ENCODE measurements at places on chromosomes 6 and 20.

DNA sequence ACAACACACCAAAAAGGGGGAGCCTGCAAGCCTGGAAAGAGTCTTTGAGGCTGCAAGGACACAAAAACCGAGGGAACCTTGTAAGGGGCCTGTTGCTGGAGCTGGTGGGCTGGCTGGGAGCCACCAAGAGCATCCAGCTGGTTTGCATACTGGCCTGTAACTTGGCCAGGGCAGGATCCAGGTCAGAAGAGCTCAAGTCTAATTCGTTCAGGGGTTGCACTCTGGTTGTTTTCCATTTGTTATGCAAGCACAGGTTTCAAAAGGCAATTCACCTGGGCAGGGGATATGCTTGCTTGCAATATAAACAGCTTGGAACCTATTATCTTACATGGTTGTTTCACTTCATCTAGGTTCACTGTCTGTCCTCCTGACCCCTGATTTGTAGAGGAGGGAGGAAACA is 98.3 kb upstream of the GCM1 start:
- DNase-seq, result no peak

DNA sequence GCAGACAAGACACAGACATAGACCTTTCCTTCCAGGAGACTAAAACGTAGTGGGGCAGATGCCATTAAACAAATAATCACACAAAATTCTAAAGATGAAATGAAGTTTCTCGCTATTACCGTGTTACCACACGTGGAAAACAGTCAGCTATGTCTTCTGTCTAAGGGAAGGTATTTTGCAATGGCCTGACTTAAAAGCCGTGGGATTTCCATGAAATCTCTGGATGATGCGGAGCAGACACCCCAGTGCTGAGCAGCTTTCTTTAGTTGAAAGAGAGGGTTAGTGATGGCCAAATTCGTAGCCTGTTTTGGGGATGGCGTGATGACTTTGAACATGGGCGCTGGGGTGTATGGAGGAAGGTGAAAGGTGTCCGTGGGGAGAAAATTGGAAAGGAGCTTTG is 281.8 kb downstream of the NRN1 start:
- DNase-seq, result no peak

GRCh38 chr6:5670811-5671561 is 335.7 kb downstream of the NRN1 start:
- DNase-seq, result no peak

DNA sequence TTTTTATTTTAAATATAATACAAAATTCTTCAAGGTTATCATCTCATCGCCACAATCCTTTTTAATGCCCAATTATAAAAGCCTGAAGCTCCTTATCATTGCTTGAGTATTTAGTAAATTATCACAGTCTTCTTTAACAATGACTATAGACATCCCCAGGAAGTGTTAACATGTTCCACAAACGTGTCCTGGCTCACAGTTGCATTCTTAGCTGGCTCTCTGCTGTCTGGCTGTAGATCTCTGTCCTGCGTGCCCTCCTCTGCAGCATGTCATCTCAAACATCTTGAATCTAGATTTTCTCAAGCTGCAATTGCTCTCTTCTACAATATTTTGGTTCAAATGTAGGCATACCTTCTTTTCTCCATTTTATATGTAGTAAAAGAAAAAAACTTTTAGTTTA is 885.2 kb downstream of the EPHA7 start:
- no peak for DNase-seq

DNA sequence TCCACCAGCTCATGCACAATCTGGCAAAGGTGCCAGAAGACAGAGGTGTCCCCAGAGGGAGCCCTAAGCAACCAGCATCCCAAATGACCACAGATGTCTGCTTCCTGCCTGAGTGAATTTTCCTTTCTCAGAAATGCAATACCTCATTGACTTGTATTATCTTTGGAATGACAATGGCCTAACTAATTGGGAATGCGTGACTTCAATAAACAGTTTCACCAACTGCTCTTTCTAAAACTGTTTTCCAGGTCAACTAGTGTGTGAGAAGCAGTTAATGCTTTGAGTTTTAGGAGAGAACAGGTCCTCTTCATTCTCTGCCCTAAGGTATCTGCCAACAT is 108.9 kb upstream of the SNX9 start:
- DNase-seq, result no peak

DNA sequence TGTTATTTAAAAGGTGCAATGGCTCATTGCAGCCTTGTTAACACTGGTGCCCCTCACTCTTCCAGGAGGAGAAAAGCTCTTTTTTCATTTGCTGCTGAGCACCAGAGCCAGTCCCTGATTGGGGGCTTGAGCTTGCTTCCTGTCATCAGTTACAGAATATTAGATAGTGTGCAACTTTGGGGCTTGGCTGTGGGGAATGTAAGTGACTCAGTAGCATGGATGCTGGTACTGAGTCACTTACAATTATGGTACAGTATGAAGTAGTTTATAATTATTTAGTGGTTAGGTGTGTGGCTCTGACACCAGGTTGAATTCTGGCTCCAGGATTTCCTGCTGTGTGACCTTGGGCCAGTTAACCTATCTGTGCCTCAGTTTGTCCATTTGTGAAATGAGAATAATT is 37.6 kb downstream of the ANKS1A start:
- DNase-seq, result no peak

- no peak for DNase-seq
Measured at GRCh38 chr6:45715508-45715803, 300.2 kb downstream of the CLIC5 start.

GRCh38 chr6:154458565-154459470 is 51.7 kb downstream of the CNKSR3 start:
- DNase-seq, result no peak

GRCh38 chr20:37885593-37886503 is 17.1 kb upstream of the VSTM2L start:
- no peak for DNase-seq

- DNase-seq, result no peak
Measured at GRCh38 chr6:37956711-37957275, 137.3 kb downstream of the ZFAND3 start.

- DNase-seq, result no peak
Measured at GRCh38 chr6:35850208-35850607, 45.1 kb downstream of the LHFPL5 start.

DNA sequence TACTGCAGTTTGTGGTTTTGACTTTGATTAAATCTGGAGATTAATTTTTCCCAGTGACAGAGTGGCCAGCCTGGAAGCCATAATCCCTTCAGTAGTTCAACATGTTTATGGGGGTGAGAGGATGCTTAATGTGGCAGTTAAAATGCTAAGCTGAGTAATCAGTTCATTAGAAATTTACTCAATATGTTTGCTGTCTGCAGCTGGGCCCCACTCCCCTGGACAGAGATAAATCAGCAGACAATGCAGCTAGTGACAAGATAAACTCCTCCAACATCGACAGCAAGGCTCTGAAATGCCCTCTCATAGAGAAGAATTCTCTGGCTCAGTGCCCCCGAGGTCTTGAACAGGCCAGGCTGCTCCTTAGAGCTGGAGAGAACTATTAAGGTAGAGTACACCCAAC is 101.9 kb downstream of the LRFN2 start:
- no peak for DNase-seq

GRCh38 chr6:90350689-90351554 is 54.3 kb upstream of the BACH2 start:
- DNase-seq, result no peak
